ENCODE measurements at places on chromosomes 12 and 14.

- DNase-seq: no peak
These were observed 8.1 kb downstream of the VAMP1 start for GRCh38 chr12:6462234-6462995.

DNA sequence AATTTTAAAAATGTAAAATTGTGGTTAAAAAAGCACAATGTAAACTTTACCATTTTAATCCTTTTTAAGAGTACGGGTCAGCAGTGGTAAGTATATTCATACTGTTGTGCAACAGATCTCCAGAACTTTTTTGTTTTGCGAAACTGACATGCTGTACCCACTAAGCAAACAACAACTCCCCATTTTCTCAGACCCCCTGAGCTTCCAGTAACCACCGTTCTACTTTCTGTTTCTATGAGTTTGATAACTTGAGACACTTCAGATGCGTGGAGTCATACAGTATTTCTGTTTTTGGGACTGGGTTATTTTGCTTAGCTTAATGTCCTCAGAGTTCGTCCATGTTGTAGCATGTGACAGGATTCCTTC, 38.0 kb downstream of the CHST11 start:
- DNase-seq: no peak

DNA sequence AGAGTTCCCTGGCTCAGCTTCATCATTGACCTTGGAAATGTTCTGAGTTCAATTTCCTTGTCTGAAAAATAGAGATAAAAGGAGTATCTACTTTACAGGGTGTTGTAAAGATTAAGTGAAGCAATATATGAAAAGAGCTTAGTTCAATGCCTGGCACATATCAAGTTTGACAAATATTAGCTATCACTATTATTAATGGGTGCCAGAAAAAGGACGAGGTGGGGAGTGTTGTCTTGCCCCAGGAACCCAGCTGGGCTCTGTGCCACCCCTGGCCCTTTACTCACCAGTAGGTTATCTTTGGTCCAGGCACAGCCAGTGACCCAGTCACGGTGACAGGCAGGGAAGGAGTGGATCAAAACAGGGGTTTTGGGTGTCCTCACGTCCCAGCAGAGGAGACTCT, 32.0 kb downstream of the PARP2 start:
- DNase-seq: no peak

DNA sequence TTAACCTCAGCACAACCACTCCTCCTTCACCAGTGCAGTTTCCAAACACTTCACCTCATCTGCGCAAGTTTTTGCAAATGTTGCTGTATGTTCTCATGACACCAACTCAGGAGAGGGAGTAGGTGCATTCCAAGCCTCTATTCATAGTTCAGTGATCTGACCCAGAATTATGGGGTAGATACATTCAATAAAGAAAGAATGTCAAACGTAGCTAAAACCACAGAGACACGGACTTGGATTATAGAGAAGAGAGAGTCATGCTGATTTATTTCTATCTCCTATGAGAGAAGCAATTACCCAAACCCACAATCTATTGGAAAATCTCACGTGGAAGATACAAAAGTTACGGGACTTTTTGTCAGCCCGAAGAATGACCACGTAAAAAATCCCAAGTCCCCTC, 1006.0 kb upstream of the TMEM132C start:
- DNase-seq: no peak

Measured in NCI-H1105 treated with DMSO at 0.1 percent for 48 hours (cell line).